ENCODE measurements at places on chromosomes 2 and 18. TPM values are rescaled to one million over a fixed set of nuclear protein-coding genes. Genes with fewer than 3 reads are reported as not detected.

Gene TRIM43
- not detected for total RNA-seq

DNA sequence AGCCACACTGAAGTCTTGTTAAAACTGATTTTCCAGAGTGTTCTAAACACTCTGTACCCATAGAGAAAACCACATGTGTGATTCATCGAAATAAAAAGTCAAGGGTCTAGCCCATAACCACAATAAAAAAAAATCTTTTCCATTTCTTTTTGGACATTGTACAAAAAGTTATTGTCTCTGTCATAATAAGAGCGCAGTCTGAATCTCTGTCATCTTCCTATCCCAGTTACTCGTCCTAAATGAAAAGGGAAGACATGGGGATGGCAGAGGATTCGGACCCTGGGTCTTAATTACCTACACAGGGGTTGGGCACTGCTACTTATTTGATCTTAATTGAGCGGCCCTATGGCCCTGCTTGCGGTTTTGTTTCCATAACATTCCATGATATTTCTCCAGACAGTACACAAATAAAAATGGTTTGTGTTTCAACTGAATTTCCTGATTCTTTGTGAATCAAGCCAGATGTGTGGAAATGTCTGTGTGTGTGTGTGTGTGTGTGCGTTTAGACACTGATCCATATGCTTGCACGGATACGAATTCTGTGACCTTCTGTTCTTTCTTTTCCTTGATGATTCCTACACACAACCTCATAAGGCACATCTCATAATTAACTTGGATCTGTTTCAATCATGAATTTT, 133.4 kb upstream of the SPATS2L start:
- H3K27ac ChIP-seq: no peak overlapping the region
- no peaks in the 10 kb centered on the region for H3K27me3 ChIP-seq
- no peaks in the 10 kb centered on the region for H3K4me1 ChIP-seq
- no peak overlapping the region for H3K4me3 ChIP-seq

Gene SEMA4F
- total RNA-seq: 2.8 TPM

DNA sequence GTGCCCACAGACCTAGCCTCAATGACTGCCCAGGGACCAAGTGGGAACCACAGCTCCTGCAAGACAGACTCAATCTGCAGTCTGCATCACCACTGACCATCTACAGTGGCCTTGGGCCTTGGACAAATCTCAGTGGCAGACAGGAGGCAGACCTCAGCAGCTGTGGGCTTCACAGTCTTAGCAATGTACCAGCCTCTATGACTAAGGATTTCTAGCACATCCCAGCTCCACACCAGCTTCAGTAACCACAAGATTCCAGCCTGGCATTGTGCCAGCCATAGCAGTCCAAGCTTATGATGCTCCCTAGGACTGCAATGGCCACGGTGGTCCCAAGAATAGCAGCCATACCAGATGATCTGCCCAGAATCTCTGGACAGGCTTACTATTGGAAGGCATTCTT, 19.6 kb upstream of the WDR75 start:
- no peak overlapping the region for H3K4me3 ChIP-seq
- no peaks in the 10 kb centered on the region for H3K36me3 ChIP-seq
- DNase-seq: no peak
- H3K27ac ChIP-seq: no peak overlapping the region
- H3K4me1 ChIP-seq: no peaks in the 10 kb centered on the region

DNA sequence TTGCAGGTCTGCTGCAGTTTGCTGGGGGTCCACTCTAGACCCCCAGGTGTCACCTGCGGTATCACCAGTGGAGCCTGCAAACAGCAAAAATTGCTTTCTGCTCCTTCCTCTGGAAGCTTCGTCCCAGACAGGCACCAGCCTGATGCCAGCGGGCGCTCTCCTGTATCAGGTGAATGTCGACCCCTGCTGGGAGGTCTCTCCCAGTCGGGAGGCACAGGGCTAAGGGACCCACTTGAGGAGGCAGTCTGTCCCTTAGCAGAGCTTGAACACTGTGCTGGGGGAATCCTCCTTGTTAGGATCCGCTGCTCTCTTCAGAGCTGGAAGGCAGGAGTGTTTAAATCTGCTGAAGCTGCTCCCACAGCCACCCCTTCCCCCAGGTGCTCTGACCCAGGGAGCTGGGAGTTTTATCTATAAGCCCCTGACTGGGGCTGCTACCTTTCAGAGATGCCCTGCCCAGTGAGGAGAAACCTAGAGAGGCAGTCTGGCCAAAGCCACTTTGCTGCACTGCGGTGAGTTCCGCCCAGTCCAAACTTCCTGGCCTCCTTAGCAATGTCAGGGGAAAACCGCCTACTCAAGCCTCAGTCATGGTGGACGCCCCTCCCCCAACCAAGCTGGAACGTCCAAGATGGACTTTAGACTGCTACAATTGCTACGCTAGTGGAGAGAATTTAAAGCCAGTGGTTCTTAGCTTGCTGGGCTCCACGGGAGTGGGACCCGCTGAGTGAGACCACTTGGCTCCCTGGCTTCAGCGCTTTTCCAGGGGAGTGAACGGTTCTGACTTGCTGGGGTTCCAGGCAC, 652.5 kb downstream of the KCNJ3 start:
- no peaks in the 10 kb centered on the region for H3K36me3 ChIP-seq
- H3K4me3 ChIP-seq: no peak overlapping the region
- no peaks in the 10 kb centered on the region for H3K27me3 ChIP-seq
- no peaks in the 10 kb centered on the region for H3K4me1 ChIP-seq

GRCh38 chr2:237833546-237833945, 25.9 kb upstream of the RAMP1 start:
- no peaks in the 10 kb centered on the region for H3K36me3 ChIP-seq
- no peaks in the 10 kb centered on the region for H3K4me1 ChIP-seq
- no peaks in the 10 kb centered on the region for H3K27me3 ChIP-seq
- no peak for DNase-seq
- no peak overlapping the region for H3K27ac ChIP-seq
- H3K4me3 ChIP-seq: no peak overlapping the region

GRCh38 chr2:38095996-38096861, 20.3 kb upstream of the CYP1B1 start:
- peaks cover 57% of the 10 kb centered on the region for H3K27me3 ChIP-seq
- peak; percentile 74 for DNase-seq
- no peaks in the 10 kb centered on the region for H3K36me3 ChIP-seq
- no peak overlapping the region for H3K4me3 ChIP-seq
- peak overlapping the region; percentile 84 for H3K27ac ChIP-seq

Gene CFAP65
- not detected for total RNA-seq

Gene EMILIN1
- total RNA-seq: 13.4 TPM

Gene B3GNT2
- 11.8 TPM for total RNA-seq

DNA sequence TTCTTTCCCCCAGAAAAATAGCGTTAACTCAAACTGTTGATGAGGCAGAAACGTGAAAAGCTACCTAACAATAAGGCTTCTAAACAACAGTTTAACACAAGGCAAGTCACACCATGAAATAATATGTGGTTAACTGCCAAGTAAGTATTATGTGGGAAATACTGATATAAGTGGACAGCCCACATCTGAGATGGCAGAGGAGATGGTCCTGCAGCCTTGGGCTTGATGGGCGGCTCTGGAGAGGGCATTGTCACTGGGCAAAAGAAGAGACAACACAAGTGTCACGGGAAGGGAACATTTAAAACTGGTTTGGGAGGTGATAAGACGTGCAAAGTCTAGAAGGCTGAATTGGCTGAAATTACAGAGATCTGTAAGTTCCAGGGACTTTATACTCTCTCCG, 147.2 kb downstream of the PKP4 start:
- H3K36me3 ChIP-seq: no peaks in the 10 kb centered on the region
- H3K27ac ChIP-seq: no peak overlapping the region
- no peak overlapping the region for H3K4me3 ChIP-seq
- H3K4me1 ChIP-seq: peaks cover 21% of the 10 kb centered on the region
- DNase-seq: no peak

Gene MAT2A
- total RNA-seq: 121 TPM

Gene LINC00305
- total RNA-seq: not detected

GRCh38 chr2:222270396-222270795, 28.4 kb downstream of the PAX3 start:
- peaks cover 48% of the 10 kb centered on the region for H3K27me3 ChIP-seq
- no peaks in the 10 kb centered on the region for H3K36me3 ChIP-seq
- H3K4me1 ChIP-seq: no peaks in the 10 kb centered on the region
- H3K27ac ChIP-seq: no peak overlapping the region
- no peak for DNase-seq

Gene CKAP2L
- 0.46 TPM for total RNA-seq

GRCh38 chr2:231159306-231159705, 34.5 kb upstream of the HTR2B start:
- peaks cover 20% of the 10 kb centered on the region for H3K4me1 ChIP-seq
- H3K36me3 ChIP-seq: no peaks in the 10 kb centered on the region
- H3K27ac ChIP-seq: no peak overlapping the region
- DNase-seq: no peak
- H3K27me3 ChIP-seq: no peaks in the 10 kb centered on the region

Gene CNOT9
- total RNA-seq: 20.1 TPM

DNA sequence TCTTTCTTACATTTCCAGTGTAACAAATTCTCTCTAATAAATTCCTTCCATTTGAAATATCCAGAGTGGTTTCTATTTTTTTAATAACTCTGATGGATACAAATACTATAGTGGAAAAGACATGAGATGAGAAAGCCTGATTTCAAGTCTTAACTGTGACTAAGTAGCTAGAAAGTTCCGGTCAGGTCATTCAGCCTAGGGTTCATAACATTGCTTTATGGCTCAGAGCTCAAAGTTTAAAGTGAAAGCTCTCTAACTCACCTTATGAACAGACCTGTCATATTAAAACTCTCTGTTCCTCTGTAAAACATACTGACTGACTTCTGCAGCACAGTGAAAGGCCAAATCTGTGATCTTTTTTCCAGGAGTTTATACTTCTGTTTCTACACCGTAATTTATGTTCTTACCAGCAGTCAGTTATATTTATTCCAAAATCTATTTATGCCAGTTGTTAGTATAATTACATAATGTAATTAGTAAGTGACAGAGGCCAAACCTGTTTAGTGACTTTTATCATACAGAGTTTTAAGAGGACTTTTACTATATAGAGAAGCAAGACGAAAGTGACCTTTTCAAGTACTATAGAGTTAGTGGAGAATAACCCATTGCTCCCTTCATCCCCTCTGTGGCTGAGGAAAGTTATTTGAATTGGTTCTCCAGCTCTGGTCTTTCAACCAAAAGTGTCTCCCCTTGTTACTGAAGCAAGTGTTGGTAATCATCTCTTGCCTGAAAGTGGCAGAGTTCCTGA, 118.8 kb upstream of the PDE1A start:
- no peak overlapping the region for H3K4me3 ChIP-seq
- no peaks in the 10 kb centered on the region for H3K27me3 ChIP-seq
- DNase-seq: no peak
- H3K27ac ChIP-seq: no peak overlapping the region
- H3K4me1 ChIP-seq: peaks cover 22% of the 10 kb centered on the region
- H3K36me3 ChIP-seq: no peaks in the 10 kb centered on the region

Gene CLHC1
- 5.9 TPM for total RNA-seq

Gene IL1R1
- 18.5 TPM for total RNA-seq

DNA sequence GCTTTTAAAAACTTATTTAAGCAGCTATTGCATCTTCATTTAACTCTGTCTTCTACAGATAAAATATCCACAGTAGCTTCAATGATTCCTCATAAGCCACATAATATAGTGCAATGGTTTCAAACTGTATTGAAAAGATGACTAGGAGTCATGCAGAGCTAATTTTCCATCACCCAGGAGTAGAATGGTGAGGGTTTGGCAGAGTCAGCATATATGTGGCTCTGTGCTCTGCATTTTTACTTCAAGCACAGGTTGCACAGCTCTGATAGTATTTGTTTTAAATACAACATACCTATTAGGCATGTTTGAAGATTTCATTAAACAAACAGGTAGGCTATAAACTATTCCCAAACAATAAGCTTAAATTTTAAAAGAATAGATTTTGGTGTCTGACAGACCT, 731.9 kb upstream of the VRK2 start:
- no peaks in the 10 kb centered on the region for H3K4me1 ChIP-seq
- H3K27ac ChIP-seq: no peak overlapping the region
- no peak overlapping the region for H3K4me3 ChIP-seq
- no peaks in the 10 kb centered on the region for H3K27me3 ChIP-seq
- H3K36me3 ChIP-seq: no peaks in the 10 kb centered on the region
- no peak for DNase-seq

DNA sequence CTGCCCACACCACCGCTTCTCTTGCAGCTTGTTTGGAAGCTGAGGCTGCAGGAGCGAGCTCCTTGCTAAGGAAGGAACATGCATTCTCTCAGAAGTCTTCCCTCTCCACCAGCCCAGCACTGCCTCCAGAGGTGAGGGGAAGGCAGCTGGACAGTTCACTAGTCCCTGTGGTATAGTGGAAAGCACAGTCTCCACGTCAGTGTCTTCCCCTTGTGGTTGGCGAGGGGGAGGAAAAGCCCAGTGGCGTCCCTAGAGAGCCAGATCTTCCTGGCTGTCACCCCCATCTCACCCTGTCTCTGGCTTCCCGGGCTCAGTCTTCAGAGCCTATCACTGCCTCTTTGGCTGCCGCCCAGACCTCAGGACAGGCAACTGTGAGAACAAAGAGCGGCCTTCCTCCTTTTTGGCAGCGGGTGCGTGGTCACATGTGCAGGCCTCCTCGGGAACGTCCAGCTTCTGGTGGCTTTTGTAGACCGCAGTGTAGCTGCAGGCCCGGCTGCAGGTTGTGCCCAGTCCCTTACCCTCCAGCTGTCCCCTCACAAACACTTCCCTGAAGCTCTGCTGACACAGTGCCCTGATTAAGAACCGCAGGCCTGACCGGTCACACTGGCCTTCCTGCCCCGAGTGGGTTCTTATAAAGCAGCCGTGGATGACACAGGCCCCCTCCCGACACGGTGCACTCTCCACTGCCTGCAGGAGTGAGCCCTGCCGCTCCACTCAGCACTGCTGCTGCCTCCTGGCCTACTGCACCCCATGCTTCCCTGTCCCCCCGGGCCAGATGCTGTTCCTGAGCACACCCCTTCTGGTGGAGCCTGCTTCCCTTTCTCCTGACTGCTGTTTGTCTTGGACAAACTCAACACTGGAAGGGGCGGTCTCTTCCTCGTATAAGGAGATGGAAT, 90.9 kb downstream of the RNF144A start:
- H3K4me1 ChIP-seq: peaks cover 45% of the 10 kb centered on the region
- no peaks in the 10 kb centered on the region for H3K27me3 ChIP-seq
- H3K27ac ChIP-seq: peak overlapping the region; percentile 83
- H3K4me3 ChIP-seq: peak overlapping the region; percentile 8

Gene OTOS
- not detected for total RNA-seq

Gene SNORC
- total RNA-seq: 0.95 TPM

DNA sequence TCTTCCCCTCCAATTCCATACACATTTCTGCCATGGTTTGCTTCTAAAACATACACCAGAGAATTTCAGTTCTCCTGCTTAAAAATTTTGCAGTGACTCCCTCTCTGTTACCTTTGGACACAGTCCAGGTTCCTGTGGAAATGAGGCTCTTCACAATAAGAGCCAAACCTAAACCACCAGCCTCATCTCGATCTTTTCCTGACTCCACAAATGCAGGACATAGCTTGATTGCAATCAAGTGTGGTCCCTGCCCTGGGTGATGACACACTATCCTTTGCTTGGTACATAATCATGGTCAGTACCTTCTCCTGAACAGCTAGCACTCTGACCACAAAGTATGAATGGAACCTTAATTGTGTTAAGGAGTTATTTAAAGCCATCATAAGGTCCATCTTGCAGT, 134.9 kb upstream of the CHAC2 start:
- no peak for DNase-seq
- no peaks in the 10 kb centered on the region for H3K36me3 ChIP-seq
- H3K27ac ChIP-seq: no peak overlapping the region
- no peaks in the 10 kb centered on the region for H3K4me1 ChIP-seq
- H3K27me3 ChIP-seq: no peaks in the 10 kb centered on the region
- no peak overlapping the region for H3K4me3 ChIP-seq
